Omental fat pad (tissue), 4 donors: ENCODE measurements at places on chromosomes 3 and 15.

DNA sequence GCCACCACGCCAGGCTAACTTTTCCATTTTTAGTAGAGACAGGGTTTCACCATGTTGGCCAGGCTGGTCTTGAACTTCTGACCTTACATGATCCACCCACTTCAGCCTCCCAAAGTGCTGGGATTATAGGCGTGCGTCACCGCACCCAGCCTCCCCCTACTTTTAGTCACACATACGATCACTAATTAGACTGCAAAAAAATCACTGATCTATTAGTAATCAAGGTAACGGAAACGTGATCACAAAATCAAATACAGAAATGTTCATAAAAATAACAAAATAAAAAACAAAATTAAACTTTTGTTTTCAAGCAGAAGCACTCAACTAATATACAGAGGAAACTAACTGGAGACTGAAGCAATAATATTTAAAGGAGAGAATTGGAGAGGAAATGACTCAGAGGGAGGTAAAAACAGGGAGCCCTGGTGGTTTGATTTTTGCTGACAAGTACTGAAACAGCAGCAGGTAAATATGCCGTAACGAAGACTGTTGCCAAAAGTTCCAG, 4.6 kb downstream of the WDR53 start:
- DNase-seq: no peak

DNA sequence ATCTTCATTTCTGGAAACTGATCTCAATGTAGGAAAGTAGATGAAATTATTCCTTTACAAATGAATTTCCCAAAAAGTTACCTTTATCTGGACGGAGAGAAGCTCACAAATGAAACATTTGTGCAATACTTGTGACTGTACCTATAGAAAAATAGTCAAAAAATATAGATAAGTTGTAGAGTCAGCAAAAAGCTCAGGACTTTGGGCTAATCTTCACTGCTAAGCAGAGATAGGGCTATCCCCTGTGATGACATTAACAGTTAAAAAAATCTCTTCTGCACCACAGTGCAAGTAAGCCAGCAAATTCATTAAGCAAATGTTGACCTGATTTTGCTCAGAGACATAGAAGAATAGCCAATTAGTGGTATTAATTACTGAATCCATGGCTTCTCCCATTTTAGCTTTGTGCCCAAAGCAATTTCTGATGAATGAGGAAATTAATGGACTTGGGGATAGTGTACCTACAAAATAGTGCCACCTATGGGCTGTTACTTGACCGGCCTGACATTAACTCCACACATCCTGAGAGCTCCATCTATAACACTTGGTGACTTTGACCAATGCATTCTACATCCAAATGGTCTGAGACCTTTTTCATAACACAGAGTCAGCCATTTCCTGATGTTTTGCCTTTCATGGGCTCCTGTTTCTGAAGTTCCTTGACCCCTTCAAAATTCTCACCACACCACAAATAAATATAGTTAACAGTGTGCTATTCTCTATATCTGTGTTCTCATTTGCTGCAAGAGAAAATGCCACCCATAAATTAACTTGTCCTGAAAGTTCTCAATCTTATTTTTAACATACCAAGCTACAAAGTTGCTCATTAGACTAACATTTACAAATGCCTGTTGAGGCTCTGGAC, 105.0 kb downstream of the SSR3 start:
- DNase-seq: no peak

GRCh38 chr3:31890742-31891469, 90.2 kb downstream of the OSBPL10 start:
- DNase-seq: no peak

DNA sequence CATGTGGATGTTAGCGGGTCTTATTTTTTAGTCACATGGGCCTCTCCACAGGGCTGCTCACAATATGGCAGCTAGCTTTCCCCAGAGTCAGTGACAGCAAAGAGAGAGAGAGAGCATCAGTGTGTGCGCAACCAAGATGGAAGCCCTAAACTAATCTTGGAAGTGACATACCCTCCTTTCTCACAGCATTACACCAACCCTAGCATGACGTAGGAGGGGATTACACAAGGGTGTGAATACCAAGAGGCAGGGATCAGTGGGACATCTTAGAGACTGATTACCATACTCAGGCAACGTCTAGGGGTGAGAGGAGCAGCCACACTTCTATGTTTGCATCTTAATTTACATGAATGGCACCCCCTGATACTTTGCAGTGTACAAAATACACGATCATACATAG, 3.5 kb upstream of the UBE2E2 start:
- no peak for DNase-seq

DNA sequence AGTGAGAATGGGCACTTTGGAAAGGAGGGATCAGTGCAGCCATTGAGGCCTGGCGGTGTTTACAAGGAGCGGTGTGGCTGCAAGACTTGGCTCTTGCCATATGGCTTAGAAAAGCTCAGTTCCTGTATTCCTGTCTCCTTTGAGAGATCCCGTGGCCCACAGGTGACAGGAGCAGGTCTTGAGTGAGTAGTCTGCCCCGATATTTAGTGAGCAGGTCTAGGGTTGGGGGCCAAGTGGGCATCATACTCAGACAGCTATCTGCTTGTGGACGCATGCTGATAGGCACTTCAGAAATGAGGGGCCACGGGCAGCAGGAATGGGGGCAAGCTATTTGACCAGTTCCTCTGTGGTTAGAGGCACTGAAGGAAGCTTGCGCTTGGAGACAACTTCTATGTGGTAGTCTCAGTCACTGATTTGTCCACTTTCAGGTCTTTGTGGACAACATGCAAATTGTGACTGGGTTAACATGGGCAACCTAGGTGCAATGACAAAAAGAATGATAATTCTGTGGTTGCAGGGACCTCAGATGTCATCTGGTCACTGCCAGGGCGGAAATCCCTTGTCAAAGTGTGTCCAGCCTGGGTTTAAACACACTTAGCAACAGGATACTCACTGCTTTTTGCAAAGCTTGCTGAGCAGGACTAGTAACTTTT, 1.1 kb downstream of the TMED3 start:
- no peak for DNase-seq

GRCh38 chr15:60102748-60103147, 98.6 kb downstream of the FOXB1 start:
- no peak for DNase-seq

- DNase-seq: no peak
Measured at GRCh38 chr3:9399746-9400145, 2.3 kb downstream of the SETD5 start.

GRCh38 chr3:42057561-42058211, 33.5 kb upstream of the TRAK1 start:
- no peak for DNase-seq

GRCh38 chr3:158842976-158843375, 41.1 kb downstream of the MFSD1 start:
- DNase-seq: no peak

- no peak for DNase-seq
Measured at GRCh38 chr3:172449466-172450149, 1.4 kb upstream of the GHSR start.

GRCh38 chr15:80531796-80532195, 127.6 kb downstream of the ARNT2 start:
- DNase-seq: no peak

DNA sequence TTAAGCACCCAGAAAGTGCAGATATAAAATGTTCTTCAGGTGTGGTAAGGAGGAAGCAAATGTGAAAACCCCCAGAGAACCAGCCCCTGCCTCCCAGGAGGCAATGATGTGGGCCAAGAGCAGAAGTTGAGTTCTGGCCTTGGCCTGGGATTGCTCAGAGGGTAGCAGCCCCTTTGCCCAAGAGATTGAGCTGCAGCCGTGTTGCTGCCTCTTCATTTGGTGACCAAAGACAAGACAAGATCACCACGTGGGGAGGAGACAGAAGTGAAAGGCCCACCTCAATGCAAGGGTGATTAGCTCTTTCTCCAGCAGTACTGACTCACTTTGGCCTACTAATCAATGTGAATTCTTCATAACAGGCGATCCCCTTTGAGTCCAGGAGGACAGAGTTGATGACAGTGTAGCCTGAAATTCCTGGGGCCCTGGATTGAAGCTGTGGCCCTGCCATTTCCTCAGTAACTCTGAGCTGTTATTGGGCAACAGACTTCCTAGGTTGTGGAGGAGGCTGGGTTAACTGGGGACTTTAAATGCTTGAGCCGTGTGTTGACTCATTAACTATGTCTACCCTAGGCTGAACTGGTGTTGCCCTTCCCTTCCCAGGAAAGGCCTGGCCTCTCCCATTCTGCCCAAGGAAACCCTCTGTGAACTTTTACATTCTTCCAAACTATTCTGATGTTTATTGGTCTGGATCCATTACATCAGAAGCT, 86.5 kb downstream of the ST6GAL1 start:
- DNase-seq: no peak

DNA sequence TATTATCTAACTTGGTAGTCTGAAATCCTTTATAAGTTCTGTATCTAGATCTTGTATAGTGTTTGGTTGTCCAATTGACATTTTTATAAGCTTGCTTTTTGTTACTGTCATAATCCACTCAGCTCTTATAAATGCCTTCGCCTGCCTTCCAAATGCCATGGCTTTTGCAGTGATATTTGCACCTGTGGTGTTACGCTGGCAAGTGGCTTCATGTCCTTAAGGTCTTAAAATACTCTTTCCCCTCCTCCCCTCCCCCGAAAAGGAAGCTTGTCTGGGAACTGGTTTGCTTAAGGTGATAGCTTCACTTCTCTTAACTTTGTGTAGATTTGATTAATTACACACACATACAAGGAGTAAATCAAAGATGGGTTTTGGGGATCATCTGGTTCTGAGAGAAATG, 62.0 kb downstream of the ABHD2 start:
- no peak for DNase-seq

DNA sequence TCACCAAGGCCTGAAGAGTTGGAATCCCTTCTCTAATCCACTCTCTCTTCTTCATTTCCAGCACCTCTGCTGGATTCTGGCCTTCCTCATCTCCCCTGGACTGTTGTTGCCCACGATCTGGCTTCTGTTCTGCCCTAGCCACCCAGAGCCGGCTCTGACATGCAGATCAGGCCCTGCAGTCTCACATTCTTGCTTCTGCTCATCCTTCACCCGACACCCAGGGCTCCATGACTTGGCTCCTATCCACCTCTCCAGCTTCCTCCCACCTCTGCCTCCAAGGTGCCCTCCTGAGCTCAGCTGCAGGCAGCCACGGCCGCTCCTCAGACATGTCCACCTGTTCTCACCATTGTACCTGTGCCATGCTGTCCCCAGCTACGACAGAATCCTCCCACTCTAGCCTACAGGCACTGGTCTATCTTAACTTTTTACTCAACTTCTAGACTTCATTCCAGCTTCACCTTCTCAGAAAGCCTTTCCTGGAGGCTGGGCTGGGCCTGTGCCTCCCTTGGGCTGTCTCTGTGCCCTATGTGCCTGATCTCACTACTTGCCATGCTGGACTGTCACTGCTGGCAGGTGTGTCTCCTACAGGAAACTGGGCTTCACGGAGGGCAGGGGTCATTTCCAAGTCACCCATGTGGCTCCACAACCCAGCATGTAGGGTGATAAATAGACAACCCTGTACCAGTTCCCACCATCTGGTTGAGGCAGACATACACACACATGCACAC, 16.0 kb upstream of the TBC1D21 start:
- no peak for DNase-seq
